ENCODE measurements at places on chromosomes 11 and 22.

- DNase-seq, result no peak
Measured at GRCh38 chr11:6979365-6979764, 40.8 kb downstream of the ZNF214 start.

- DNase-seq, result no peak
Measured at GRCh38 chr22:43731988-43732387, 80.1 kb downstream of the EFCAB6 start.

- DNase-seq, result peak; percentile 78
Measured at GRCh38 chr11:65432686-65433582, 10.3 kb downstream of the NEAT1 start.

GRCh38 chr22:19376247-19376646 lies 55.3 kb downstream of the HIRA start:
- DNase-seq, result no peak

- DNase-seq, result peak; percentile 59
Measured at GRCh38 chr11:84558085-84558905, 1068.8 kb downstream of the DLG2 start.

- DNase-seq, result no peak
Measured at GRCh38 chr11:10594407-10594806, 25.9 kb upstream of the LYVE1 start.

GRCh38 chr22:30777587-30777986 lies 82.9 kb downstream of the OSBP2 start:
- peak; percentile 22 for DNase-seq

DNA sequence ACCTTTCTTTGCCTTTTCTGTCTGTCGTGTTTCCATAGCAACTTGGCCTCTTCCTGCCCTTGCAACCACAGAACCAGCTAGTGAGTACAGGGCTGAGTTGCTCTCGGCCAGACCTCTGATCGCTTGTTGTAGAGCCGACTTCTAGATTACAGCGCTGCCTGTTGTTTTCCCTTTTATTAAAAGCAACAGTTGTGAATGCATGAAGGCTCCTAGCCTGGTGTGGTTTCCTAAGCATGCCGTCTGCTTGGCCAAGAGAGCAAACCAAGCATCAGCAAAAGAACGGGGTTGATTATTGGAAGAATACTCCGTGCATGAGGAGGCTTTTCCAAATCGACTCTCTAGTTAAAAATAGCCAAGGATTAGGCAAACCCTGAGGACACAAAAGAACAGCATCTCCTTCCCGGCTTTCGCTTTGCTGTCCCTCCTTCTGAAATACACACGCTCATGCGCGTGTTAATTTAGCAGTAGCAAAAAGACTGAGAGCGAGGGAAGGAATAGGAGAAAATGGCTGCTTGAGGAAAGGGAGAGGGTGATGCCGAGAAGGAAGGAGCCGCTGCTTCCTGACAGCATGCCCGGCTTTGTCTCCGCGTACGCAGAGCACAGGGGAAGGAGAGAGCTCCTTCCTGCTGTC lies 71.5 kb upstream of the TTC12 start:
- no peak for DNase-seq

DNA sequence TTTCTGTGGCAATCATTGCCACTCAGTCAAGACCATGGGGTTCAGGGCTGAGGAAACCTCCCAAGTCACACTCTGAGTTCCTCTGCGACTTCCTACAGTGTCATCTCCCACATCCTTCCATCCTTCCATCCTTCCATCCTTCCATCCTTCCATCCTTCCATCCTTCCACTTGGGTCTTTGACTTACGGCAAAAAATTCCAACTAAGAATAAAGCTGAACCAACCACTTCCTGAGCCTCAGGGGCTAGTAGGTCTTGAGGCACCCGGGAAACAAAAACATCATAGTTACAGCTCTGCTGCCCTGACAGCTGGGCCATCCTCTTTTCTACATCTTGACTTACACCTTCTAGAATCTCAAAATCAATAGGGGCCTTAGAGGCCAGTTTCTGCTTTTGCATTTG lies 32.1 kb downstream of the EHF start:
- no peak for DNase-seq

DNA sequence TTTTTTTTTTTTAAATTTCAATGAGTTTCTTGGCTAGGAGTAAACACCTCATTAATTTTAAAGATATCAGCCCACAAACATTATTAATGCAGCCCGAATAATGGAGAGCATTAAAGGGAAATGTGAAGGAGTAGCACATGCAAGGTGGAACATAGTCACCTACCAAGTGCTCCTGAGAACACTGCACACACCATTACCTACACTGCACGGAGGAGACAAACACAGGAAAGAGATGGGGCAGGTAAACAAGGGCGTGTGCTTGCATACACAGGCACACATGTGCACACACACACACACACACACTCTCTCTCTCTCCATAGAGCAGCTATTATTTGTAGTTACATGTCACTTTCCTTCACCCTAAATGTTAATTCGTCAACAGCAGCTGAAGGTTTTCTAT lies 30.2 kb downstream of the HTR3B start:
- peak; percentile 59 for DNase-seq

DNA sequence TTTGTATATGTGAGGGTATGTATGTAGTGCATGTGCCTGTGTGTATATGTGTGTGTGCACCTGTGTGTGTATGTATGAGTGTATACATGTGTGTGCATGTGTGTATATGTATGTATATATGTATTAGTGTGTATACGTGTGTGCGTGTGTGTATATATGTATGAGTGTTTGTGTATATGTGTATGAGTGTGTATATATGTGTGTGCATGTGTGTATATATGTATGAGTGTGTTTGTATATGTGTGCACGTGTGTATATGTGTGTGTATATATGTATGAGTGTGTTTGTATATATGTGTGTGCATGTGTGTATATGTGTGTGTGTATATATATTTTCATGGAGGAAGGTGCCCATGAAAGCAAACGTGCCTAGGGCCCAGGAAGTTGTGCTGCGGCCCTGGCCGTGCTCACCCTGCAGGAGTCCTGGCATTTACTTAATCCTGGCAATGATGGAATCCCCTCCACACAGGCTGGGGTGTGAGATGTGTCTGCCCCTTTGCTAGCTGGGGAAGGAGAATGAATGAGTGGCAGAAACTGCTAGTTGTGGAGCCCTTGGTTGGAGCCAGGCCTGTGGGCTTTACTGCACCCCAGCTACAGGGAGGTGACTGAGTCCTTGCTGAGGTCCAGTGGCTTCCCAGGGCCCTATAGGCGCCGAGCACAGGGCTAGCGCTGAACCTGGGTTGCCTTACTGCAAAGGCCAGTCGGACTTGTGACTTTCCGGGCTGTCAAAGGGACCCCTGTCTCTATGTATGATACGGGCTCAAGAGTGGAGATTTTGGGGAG lies 97.2 kb downstream of the MYO18B start:
- no peak for DNase-seq

DNA sequence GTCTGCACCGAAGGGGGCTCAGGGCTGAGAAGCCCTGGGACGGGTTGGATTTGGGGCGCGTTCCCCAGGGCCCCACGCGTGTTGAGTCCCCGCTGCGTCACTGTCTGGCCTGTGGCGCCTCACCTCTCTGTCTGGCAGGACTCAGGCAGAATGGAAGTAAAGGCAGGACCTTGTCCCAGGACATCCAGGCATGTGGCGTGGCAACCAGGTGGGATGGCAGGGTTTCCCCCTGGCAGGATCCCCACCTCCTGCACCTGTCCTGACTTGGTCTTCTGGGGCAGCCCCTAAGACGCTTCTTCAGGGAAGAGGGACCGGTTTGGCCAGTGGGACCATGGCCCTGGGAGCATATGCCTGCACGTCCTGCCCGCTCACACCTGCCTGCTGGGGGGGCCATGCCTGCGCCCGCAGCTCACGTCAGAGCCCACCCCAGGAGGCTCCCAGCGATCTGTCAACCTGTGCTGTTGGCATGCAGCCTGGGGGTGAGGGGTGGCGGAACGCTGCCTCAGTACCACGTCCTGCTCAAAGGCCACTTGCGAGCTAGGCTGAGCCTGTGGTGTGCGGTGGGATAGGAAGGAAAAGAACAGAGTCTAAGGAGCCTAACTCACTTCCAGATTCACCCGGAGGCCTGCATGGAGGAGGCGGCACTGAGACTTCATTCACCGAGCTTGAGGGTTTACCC lies 72.7 kb downstream of the KCNQ1 start:
- no peak for DNase-seq

Measured in NCI-H69 (cell line).